ENCODE measurements at places on chromosomes 5 and 9. TPM values are rescaled to one million over a fixed set of nuclear protein-coding genes. Genes with fewer than 3 reads are reported as not detected.

DNA sequence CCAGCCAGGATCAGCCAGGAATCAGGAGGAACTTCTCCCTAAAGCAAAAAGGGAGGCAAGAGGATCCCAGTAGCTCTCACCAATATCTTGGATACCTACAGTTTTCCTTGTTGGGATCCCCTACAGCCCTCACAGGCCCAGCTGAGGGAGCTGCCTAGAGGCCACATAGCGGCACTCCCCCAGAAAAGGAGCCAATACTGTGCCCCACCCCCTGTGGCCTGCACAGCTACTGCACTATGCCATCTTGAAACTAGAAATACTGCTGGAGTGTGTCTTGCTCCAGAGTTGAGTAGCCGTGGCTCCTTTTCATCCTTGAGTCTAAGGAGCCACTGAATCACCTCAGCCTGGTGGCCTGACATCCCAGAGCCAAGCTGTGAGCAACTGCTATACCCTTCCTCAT, 22.3 kb upstream of the TRPM6 start:
- no peak for DNase-seq

- DNase-seq, result no peak
These were observed 11.4 kb upstream of the YTHDC2 start for GRCh38 chr5:113502073-113502472.

- DNase-seq, result peak; percentile 81
These were observed 106.0 kb downstream of the FRMD3 start for GRCh38 chr9:83432104-83432627.

GRCh38 chr9:91778031-91778430, 172.0 kb downstream of the ROR2 start:
- DNase-seq, result no peak

GPSM1 gene
- 13.8 TPM for total RNA-seq

All from posterior vena cava (tissue), 2 donors.